ENCODE measurements at places on chromosomes 16 and 17. TPM values are rescaled to one million over a fixed set of nuclear protein-coding genes. Genes with fewer than 3 reads are reported as not detected.

DNA sequence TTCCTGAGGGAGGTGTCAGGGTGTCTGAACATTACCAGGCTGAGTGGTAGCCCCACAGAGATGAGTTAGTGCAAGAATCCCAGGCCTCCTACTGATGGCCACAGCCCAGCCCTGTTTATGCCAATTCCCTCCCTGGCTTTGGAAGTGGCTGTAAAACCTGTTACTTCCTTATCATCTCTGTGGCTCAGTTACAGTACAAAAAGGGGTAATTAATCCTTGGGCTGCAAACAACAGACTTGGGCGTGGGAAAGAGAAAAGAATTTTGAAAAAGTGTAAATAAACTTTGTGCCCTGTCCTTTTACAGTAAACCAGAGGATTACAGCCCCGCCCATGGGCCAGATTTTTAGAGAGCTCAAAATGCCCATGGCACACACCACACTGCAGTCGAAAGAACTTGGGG lies 73.1 kb upstream of the AXIN2 start:
- H3K4me1 ChIP-seq: peaks cover 41% of the 10 kb centered on the region
- no peaks in the 10 kb centered on the region for H3K36me3 ChIP-seq
- no peaks in the 10 kb centered on the region for H3K27me3 ChIP-seq
- DNase-seq: no peak
- H3K4me3 ChIP-seq: no peak overlapping the region

NPIPB12 gene
- total RNA-seq: 97.9 TPM

GRCh38 chr17:59723041-59723440 lies 15.6 kb downstream of the VMP1 start:
- H3K4me3 ChIP-seq: no peak overlapping the region
- H3K27me3 ChIP-seq: no peaks in the 10 kb centered on the region
- no peak for DNase-seq
- H3K4me1 ChIP-seq: peaks cover 5% of the 10 kb centered on the region
- no peaks in the 10 kb centered on the region for H3K36me3 ChIP-seq
- H3K27ac ChIP-seq: peak overlapping the region; percentile 11

- H3K4me3 ChIP-seq: no peak overlapping the region
- peaks cover 28% of the 10 kb centered on the region for H3K4me1 ChIP-seq
- H3K27me3 ChIP-seq: peaks cover 8% of the 10 kb centered on the region
- H3K27ac ChIP-seq: no peak overlapping the region
- DNase-seq: no peak
Measured at GRCh38 chr16:11155284-11155806, 100.7 kb downstream of the SOCS1 start.

GRCh38 chr17:39769974-39770587 lies 32.3 kb downstream of the GRB7 start:
- peak overlapping the region; percentile 74 for H3K27ac ChIP-seq
- H3K4me3 ChIP-seq: no peak overlapping the region
- H3K36me3 ChIP-seq: no peaks in the 10 kb centered on the region
- H3K4me1 ChIP-seq: peaks cover 33% of the 10 kb centered on the region
- DNase-seq: no peak

CLDN7 gene
- total RNA-seq: 79.9 TPM

DNA sequence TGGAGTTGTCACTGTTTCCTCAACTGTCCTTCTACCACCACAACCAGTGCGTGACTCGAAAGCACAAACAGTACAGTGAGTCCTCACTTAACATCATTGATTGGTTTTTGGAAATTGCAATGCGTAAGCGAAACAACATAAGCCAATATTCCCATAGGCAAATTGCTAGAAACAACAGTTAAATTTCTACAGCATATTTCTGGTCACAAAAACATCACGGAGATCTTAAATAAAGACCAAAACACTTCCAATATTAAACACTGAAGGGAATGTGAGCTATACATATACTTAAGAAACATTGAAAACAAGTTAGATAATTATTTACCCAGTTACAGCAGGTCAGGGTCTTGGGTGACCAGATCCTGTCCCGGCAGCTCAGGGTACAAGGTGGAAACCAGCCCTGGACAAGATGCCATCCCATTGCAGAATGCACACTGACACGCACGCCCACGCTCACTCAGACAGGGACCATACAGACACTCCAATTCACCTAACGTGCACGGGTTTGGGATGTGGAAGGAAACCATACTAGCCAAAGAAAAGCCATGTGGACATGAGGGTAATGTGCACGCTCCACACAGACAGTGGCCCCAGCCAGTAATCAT lies 4.7 kb downstream of the SLC13A5 start:
- peaks cover 87% of the 10 kb centered on the region for H3K27me3 ChIP-seq
- DNase-seq: no peak
- peaks cover 15% of the 10 kb centered on the region for H3K4me1 ChIP-seq
- no peak overlapping the region for H3K4me3 ChIP-seq
- H3K36me3 ChIP-seq: no peaks in the 10 kb centered on the region

ATP1B2 gene
- total RNA-seq: 10.2 TPM

DNA sequence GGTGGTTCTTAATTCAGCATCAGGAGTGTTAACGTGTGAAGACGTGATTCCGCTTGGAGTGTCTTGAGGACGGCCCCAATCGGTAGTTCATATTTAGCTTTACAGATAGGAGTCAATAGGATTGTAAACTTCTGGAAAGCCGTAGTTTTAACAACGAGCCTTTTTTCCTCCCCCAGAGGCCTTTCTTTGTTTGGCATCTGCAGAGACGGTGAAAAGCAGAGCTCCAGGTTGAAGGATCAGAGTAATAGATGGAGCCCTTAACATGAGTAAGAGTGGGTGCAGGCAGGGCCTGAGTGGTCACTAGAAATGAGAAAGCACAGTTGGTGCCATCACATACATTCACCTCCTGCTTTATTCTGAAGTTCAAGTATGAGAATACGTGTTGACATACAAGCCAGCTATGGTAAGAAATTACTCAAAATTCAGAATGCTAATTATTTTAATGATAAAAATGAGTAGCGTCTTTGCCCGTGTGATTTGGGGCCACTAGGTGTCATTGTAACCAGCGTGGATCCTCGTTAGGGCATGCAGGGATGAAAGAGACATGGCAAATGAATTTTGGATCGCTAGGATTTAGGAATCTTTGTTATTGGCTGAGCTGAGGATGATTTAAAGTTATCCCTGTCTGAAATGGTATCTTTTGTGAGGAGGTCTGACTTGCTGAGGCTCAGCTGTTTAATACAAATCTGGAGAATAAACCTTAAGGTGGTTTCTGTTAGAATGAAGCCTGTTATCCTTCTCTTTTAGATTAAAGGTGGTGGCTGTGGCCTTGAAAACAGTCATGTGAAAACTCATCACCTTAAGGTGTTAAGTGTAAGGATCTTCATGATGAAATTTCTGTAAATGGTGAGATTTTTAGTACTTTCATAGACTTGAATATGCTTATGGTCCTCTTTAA lies 18.6 kb downstream of the PRCD start:
- peak overlapping the region; percentile 99 for H3K27ac ChIP-seq
- peaks cover 58% of the 10 kb centered on the region for H3K4me1 ChIP-seq
- no peak for DNase-seq
- H3K4me3 ChIP-seq: peak overlapping the region; percentile 94
- H3K36me3 ChIP-seq: peaks cover 12% of the 10 kb centered on the region
- H3K27me3 ChIP-seq: no peaks in the 10 kb centered on the region

Data from mesothelial cell of epicardium (in vitro differentiated cells).